Right ventricle myocardium superior (tissue), 1 donor: ENCODE measurements at places on chromosomes 13 and 19. TPM values are rescaled to one million over a fixed set of nuclear protein-coding genes. Genes with fewer than 3 reads are reported as not detected.

The TEX26 gene
- not detected for total RNA-seq

The ZNF444 gene
- total RNA-seq, result 26.7 TPM

The EEF2 gene
- total RNA-seq, result 1,974 TPM

DNA sequence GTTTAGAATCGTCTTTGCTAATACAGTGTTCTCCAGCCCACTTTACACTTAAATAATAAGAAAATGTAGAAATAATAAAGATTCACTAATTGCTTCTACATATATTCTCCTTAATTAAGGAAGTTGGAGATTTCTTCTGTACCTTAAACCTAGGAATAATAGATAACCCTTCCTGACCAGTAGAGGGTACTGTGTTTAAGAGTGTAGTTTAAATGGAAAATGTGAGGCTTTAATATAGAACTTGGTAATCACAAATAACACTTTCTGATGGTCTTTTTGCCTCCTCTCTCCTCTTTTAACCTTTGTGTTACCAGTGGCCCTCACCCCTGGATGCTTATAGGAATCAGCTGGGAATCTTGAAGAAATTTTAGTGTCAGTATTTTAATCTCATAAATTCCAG, 20.7 kb downstream of the POMP start:
- DNase-seq, result no peak

DNA sequence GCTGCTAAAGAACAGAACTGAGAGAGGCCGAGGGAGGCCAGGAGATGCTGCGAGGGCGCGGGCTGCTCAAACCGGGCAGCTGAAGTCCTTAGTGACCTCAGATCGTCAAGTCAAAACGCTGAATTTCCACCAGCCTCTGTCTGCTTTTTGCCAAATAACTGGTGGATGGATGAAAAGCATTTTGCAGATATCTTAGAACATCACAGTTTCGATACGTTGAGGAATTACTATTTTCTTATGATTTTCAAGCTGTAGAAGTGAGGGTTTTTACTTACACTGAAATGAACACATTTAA, 2.0 kb downstream of the GPC6 start:
- DNase-seq, result no peak

GRCh38 chr19:3268326-3268725, 43.9 kb downstream of the CELF5 start:
- DNase-seq, result no peak
